ENCODE measurements at places on chromosomes 2 and 18.

- DNase-seq: no peak
These were observed 67.0 kb downstream of the PIGN start for GRCh38 chr18:62119884-62120283.

GRCh38 chr2:83022631-83023210 is 1436.4 kb downstream of the SUCLG1 start:
- DNase-seq: no peak

DNA sequence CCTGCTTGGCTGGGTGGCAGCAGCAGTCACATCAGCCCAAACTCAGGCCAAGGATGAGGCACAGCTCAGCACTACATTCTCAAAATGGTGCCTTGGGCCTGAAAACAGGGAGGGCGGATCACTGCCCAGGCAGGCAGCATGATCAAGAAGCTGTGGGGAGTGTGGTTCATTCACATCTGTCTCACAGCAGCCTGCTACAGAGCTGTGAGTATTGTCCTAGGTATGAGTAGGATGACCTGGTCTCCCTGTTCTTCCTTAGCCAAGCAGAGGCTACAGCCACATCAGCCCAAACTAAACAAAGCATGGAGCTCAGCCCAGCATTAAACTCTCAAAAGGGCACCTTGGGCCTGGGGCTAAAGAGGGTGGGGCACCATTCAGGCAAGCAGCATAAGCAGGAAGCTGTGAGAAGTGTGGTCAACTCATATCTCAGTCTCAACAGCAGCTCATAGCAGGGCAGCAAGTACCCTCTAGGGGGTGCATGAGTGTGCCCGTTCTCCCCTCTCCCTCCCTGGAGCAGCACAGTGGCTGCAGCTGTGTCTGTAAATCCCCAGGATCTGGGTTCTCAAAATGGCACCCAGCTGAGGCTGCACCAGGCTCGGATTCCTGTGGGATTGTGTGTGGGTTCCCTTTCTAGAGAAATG is 139.6 kb downstream of the TRABD2A start:
- DNase-seq: peak; percentile 17

DNA sequence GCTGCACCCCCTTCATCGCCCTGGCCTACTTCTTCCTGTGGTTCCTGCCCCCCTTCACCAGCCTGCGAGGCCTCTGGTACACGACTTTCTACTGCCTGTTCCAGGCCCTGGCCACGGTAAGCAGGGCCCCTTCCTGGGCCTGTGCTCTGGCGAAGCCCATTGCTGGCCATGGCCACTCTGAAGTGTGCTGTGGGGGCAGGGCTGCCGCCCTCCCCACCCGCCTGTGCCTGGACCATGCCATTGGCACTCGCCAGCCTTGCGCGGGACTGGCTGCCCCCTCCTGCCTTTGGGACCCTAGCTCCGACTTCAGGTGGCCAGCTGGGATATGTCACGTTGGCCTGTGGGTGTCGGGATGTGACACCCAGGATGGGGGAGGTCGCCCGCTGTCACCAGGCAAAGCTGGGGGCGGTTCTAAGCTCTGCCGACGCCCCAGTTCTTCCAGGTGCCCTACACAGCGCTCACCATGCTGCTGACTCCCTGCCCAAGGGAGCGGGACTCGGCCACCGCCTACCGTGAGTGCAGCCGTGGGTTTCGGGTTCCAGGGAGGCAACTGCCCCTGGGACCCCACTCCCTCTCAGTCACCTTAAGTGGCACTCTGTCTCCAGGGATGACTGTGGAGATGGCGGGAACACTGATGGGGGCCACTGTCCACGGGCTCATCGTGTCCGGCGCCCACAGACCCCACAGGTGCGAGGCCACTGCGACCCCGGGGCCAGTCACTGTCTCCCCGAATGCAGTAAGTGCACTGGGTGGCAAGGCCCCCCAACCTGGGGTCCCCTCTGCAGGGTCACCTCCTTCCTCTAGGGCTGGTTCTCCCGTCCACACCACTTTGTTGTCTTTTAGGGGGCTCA is 7.2 kb downstream of the MFSD2B start:
- DNase-seq: no peak

DNA sequence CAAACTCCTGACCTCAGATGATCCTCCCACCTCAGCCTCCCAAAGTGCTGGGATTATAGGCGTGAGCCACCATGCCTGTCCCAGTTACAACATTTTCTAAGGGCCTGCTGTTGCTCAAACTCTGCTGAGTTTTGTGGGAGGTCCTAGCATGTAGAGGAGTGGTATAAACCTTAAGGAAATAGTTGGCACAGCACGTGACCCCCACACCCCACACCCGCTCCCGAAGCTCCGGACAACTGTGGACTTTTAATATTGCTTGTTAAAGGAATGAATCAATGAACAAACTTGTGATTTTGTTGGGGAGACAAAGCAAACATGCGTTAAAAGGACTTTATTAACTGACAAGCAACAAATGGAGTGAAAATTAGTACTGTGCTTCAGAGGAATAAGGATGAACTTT is 137.8 kb upstream of the GATA6 start:
- DNase-seq: no peak

- no peak for DNase-seq
These were observed 45.9 kb upstream of the EGR4 start for GRCh38 chr2:73339201-73339600.

DNA sequence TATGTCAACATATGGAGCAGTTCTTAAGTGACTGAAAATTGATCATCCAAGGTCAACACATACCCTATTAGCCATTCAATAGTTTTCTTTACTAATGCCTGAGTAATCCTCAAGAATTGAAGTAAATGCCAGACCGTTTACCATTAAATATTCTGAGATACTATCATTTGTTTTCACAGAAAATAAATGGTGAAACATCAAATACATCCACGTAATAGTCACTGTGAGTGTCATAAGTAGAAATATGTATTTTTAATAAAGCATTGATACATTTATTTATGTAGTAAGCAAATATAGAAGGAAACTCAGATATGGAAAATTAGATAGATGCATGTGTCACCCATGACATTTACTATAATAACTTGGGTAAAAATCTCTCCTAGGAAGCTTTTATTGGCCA is 927.8 kb upstream of the NRXN1 start:
- no peak for DNase-seq

- DNase-seq: no peak
These were observed 198.9 kb upstream of the SOX11 start for GRCh38 chr2:5493256-5493655.

- DNase-seq: no peak
These were observed 352.9 kb downstream of the PLCL1 start for GRCh38 chr2:198157314-198157713.

- DNase-seq: no peak
These were observed 170.6 kb downstream of the DLGAP1 start for GRCh38 chr18:4284528-4284927.

- DNase-seq: no peak
These were observed 114.0 kb downstream of the HIBCH start for GRCh38 chr2:190205657-190206056.

GRCh38 chr18:5431836-5432575 is 111.8 kb downstream of the EPB41L3 start:
- no peak for DNase-seq

DNA sequence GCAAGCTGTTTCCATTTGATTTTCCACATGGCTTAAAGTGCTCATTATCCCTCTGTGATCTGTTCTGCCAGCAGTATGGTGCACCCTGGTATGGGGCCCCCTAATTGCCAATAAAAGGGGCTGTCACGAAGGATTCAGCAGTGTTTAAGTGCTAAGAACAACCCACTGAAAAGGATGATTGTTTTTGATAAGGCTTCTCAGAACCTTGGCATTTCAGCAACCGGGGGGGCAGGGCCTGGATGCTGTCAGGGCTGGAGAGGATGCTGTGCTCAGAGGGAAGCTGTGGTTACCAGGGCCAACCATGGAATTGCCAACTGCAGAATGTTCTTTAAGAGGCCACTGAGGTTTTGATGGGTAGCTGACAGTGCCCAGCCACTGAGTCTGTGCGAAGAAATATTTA is 117.8 kb downstream of the CTIF start:
- DNase-seq: no peak

- DNase-seq: peak; percentile 6
These were observed 310.4 kb upstream of the SYT4 start for GRCh38 chr18:43587538-43588153.

- no peak for DNase-seq
These were observed 98.0 kb upstream of the MGAT4A start for GRCh38 chr2:98828793-98829371.

DNA sequence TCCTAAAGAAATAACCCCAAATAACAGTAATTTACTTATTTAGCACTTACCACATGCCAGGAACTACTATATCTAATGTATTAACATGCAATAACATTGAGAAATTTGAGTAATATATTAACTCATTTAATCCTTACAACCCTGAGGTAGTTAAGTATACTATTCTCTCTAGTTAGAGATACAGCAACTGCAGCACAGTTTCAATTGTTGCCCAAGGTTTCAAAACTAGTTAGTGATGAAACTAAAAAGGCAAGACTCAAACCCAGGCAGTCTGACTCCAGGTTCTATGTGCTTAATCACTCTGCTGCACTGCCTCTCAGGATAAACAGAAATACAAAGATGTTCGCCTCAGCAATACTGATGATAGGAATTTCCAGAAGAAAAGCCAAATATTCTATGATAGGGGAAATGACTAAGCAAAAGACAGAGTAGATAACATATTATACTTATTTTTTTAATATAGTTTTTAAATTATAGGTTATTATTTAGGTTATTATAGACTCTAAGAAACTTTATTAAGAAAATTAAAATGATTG is 88.0 kb downstream of the SS18 start:
- DNase-seq: no peak

DNA sequence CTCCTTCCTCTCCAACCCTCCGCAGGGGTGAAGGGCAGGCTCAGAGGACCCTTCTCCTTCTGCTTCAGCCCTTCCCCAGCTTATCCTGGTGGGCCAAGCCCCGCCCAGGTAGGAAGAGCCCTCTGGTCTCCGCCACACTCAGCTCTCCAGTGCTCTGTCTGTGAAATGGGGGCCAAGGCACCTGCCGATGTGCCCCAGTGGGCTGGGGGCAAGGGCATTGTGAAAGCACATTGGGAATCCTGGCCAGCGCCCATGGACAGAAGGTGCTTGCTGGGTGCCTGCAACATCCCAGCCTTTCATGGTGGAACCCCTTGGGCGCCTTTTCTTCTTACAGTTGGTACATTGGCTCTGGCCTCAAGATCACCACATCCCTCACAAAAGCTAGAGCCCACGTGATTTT is 150.8 kb downstream of the INHBB start:
- no peak for DNase-seq

GRCh38 chr2:106143495-106144215 is 50.4 kb downstream of the UXS1 start:
- DNase-seq: no peak

- DNase-seq: no peak
These were observed 90.9 kb downstream of the SETBP1 start for GRCh38 chr18:44771572-44771955.

- DNase-seq: no peak
These were observed 78.4 kb upstream of the EFEMP1 start for GRCh38 chr2:56001947-56002346.

GRCh38 chr2:18456026-18456425 is 104.4 kb downstream of the RDH14 start:
- no peak for DNase-seq

- no peak for DNase-seq
These were observed 28.5 kb downstream of the ZNF516 start for GRCh38 chr18:76466410-76466991.

GRCh38 chr2:168490015-168490874 is 34.2 kb downstream of the CERS6 start:
- no peak for DNase-seq

GRCh38 chr2:12288048-12288447 is 428.7 kb upstream of the TRIB2 start:
- no peak for DNase-seq

DNA sequence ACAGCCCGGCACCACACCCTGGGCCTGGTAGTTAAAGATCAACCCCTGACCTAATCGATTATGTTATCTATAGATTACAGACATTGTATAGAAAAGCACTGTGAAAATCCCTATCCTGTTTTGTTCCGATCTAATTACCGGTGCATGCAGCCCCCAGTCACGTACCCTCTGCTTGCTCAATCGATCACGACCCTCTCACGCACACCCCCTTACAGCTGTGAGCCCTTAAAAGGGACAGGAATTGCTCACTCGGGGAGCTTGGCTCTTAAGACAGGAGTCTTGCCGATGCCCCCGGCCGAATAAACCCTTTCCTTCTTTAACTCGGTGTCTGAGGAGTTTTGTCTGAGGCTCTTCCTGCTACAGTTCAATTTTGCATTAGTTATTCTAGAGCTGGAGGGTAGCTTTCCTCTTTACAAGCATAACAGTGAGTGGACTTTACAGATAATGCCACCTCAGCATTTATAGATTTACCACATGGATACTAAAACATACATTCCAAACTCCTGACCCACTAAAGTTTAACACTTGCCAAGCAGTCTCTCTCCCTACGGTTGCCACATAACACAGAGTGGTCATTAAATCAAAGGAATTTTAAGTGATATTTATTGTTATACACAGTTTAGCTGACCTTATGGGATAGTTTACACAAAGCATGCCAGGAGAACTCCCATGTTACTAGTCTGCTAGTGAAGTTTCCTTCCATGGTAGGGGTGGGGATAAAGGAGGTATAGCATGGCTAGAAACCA is 101.0 kb downstream of the EVA1A start:
- no peak for DNase-seq

GRCh38 chr2:61980758-61981157 is 75.3 kb downstream of the COMMD1 start:
- no peak for DNase-seq

DNA sequence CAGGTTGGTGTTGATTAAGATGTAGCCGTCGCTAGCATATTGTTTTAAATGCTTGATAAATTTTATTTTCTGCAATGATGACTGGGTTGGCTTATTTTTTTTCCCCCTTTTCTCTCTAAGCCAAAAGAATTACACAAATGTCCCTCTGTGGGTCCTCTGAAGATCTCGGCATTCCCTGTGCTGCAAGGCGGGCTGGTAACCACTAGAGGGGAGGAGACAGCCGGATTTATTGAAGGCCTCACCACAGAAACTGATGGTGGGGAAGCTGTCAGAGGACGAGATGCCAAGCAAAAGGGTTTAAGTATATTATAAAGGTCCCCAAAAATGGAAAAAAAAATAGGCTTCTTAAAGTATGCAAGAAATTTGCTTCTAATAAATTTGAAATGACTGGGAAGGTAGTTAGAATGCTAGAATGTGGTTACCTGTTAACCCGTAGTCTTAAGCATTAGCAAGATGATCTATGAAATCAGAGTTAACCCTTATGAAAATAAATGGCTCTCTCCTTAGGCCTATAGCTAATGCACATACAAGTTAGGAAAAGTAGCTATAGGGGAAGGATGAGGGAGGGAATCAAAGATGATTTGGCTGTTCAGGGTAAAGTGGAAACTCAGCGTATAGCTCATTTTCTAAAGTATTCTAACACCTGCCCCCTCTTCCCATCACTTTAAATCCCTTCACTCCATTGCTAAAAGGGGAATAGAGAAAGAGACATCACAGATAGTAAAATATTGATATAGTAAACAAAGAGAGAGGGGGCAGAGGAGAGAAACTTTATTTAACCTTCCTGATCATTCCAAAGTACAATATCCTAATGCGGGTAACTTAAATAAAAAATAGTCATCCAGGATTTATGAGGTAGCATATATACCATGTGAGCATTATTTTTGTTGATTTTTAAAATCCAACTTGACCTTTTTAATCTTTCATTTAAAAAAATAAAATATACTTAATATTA is 894.5 kb upstream of the POU3F3 start:
- peak; percentile 26 for DNase-seq

Data from germinal center (tissue), 1 donor.